Vagina (tissue), 2 donors: ENCODE measurements at places on chromosomes 11 and 22. TPM values are rescaled to one million over a fixed set of nuclear protein-coding genes. Genes with fewer than 3 reads are reported as not detected.

Gene MYRF
- total RNA-seq: 0.25 TPM

Gene ZDHHC24
- total RNA-seq: 16.5 TPM

Gene TSPAN4
- 99.0 TPM for total RNA-seq

Gene OR52A1
- not detected for total RNA-seq

Gene A4GALT
- 35.6 TPM for total RNA-seq

Gene FXYD2
- total RNA-seq: 2.7 TPM

Gene RBMXL2
- total RNA-seq: not detected

Gene JAML
- total RNA-seq: 17.2 TPM

DNA sequence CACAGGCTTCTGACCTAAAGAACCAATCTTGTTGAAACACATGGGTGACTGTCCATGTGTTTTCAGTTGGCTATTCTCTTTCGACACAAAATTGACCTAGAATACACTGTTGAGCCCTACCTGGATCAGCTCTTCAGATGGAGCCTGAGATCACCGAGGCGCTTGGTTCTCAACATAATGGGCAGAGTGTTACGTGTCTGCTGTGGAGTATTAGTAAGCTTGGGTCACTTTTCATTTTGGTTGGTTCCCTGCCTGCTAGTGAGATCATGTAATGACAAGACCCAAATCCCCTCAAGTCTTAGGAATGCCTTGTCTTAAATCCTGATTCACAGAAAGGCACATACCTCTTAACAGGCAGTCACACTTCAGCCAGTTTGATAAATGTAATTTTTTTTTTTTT is 8.7 kb downstream of the MED19 start:
- H3K4me3 ChIP-seq: no peak overlapping the region
- no peaks in the 10 kb centered on the region for H3K27me3 ChIP-seq
- no peak for DNase-seq
- peaks cover 56% of the 10 kb centered on the region for H3K36me3 ChIP-seq
- peaks cover 3% of the 10 kb centered on the region for H3K4me1 ChIP-seq

GRCh38 chr11:11960687-11961086 is 47.7 kb downstream of the DKK3 start:
- no peak overlapping the region for H3K27ac ChIP-seq
- H3K4me3 ChIP-seq: no peak overlapping the region
- no peak for DNase-seq
- H3K36me3 ChIP-seq: no peaks in the 10 kb centered on the region
- no peaks in the 10 kb centered on the region for H3K27me3 ChIP-seq

- H3K4me3 ChIP-seq: no peak overlapping the region
- no peaks in the 10 kb centered on the region for H3K27me3 ChIP-seq
- H3K4me1 ChIP-seq: peaks cover 28% of the 10 kb centered on the region
- DNase-seq: no peak
Measured at GRCh38 chr11:126109941-126110731, 47.5 kb upstream of the CDON start.

DNA sequence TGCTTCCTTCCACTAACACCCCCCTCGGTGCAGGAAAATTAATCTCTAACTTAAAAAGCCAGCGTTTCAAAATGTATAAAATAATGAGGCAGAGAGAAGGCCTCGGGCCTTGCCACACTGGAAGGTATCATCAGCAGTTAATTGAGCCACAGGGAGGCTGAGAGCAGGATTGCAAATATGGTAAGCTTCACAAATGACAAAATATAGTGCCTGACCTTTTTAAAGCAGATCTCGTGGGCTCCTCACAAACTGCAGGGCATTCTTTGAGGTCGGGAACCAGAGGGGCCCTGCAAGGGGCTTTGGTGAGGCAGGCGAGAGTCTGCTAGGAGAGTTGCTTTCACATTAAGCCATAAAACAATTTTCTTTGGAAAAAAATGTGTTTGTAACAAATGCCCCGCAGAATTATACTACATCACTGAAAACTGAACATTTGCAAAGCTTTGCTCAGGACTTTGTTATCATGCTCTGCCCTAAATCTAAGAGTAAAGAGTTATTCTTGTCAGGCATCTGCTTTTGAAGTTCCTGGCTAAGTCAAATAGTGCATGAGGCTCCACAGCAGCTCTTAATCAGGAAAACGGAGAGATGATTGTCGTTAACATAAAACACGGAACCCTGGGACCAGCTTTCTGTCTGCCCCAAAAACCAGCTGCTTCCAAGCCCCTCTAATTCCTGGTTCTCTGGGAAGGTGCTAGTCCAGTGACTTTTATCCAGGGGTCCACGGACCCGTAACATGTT is 61.4 kb upstream of the SYT13 start:
- no peaks in the 10 kb centered on the region for H3K36me3 ChIP-seq
- H3K27me3 ChIP-seq: no peaks in the 10 kb centered on the region
- H3K27ac ChIP-seq: no peak overlapping the region
- DNase-seq: no peak
- no peaks in the 10 kb centered on the region for H3K4me1 ChIP-seq

DNA sequence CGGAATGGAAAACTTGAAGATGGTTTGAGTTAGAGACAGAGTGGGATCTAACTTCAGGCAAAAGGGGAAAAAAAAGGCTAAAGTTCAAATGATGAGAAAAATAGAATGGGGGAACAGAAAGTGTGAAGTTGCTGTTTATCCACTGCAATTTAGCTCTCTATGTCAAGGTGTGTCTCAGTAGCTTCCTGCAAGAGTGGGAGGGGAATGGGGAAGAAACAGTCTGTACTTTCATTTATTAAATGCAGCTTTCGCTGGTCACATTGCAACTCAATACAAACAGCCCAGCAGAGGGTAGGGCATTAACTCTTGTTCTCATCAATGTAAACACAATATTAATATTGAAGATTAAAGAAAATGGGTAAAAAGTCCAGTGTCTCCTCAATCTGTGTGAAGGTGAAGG is 214.7 kb upstream of the SYN3 start:
- no peaks in the 10 kb centered on the region for H3K4me1 ChIP-seq
- H3K4me3 ChIP-seq: no peak overlapping the region

GRCh38 chr11:4808476-4808875 is 4.3 kb upstream of the OR52R1 start:
- H3K36me3 ChIP-seq: no peaks in the 10 kb centered on the region
- no peak for DNase-seq
- no peak overlapping the region for H3K4me3 ChIP-seq
- no peaks in the 10 kb centered on the region for H3K27me3 ChIP-seq
- no peak overlapping the region for H3K27ac ChIP-seq

DNA sequence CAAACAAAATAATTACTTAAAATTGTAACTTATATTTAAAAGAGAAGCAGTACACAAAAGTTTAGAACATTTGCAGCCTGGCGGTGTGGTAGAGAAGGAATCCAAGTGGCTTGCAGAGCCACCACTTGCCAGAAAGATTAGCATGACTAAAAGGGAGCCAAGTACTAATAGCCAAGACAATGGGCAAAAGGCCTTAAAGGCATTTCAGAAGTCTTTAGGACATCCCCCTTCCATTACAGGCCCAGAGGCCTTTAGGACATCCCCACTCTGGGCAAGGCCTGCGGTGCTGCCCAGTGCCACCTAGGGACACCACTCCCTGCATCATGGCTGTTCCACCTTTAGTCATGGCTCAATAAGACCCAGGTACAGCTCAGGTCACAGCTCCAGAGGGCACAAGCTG is 32.4 kb downstream of the TMEM225 start:
- H3K27ac ChIP-seq: no peak overlapping the region
- DNase-seq: no peak
- H3K4me1 ChIP-seq: no peaks in the 10 kb centered on the region
- H3K36me3 ChIP-seq: no peaks in the 10 kb centered on the region
- no peaks in the 10 kb centered on the region for H3K27me3 ChIP-seq

DNA sequence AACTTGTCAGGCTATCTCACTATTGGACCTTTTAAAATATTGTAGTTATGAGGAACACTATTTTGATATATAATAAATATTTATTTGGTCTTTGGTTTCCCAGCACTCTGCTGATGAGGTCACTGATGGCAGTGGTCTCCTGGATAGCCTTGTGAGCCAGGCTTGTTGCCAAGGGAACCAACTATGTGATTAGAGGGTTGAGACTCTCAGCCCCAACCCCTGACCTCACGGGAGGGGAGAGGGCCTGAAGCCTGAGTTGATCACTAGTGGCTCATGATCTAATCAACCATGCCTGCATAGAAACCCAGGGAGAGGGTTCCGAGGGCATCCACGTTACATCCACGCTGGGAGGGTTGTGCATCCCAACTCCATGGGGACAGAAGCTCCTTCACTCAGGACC is 10.8 kb downstream of the PANX1 start:
- H3K4me1 ChIP-seq: peaks cover 50% of the 10 kb centered on the region
- DNase-seq: no peak
- no peak overlapping the region for H3K4me3 ChIP-seq
- H3K36me3 ChIP-seq: no peaks in the 10 kb centered on the region
- no peak overlapping the region for H3K27ac ChIP-seq

DNA sequence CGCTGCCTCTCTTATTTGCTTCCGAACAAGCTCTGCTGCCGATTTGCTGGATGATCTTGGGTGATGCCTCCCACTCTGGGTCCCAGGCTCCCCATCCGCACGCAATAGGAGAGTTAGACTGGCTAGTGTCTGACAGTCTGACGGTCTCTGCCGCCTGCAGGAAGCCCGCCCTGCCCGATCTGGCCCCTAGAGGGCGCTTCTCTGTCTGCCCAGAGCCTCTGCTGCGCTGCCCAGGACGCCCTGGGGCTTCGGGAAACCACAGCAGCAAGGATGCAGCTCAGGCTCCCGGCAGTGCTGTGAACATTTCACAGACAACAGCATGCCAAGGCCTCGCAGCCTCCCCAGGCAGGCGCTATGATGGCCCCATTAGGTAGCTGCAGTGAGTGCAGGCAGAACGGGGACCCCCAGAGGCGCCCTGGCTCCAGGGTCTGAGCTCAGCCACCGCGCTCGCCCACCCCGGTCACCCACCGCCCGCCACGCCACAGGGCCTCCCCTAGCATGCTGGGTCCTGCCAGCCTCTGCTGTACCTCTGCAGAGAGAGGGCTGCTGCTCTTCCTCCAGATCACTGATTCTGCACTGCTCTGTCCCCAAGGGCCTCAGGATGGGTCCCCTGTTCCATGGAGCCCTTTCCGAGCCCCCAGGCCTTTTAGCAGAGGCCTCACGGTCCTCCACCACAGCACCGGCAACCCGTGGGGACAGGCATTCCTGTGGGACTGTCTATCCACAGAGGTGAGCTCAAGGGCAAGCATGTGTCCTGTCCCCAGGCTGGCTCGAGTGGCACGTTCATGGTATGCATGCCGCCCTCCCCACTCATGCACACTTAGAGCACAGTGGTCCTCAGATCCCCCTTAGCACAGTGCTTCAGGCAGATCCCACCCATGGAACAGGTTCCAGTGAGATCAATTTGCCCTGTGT is 4.3 kb upstream of the BAIAP2L2 start:
- no peak overlapping the region for H3K27ac ChIP-seq
- no peak for DNase-seq
- no peaks in the 10 kb centered on the region for H3K27me3 ChIP-seq
- no peak overlapping the region for H3K4me3 ChIP-seq
- H3K4me1 ChIP-seq: peaks cover 5% of the 10 kb centered on the region

GRCh38 chr11:77557553-77557952 is 32.2 kb upstream of the AQP11 start:
- H3K27me3 ChIP-seq: no peaks in the 10 kb centered on the region
- H3K4me1 ChIP-seq: peaks cover 6% of the 10 kb centered on the region
- no peak overlapping the region for H3K27ac ChIP-seq
- no peak for DNase-seq
- no peaks in the 10 kb centered on the region for H3K36me3 ChIP-seq
- no peak overlapping the region for H3K4me3 ChIP-seq

GRCh38 chr11:118913411-118914125 is 12.2 kb downstream of the BCL9L start:
- no peaks in the 10 kb centered on the region for H3K36me3 ChIP-seq
- H3K4me3 ChIP-seq: peak overlapping the region; percentile 60
- peaks cover 100% of the 10 kb centered on the region for H3K4me1 ChIP-seq
- DNase-seq: no peak
- H3K27ac ChIP-seq: peak overlapping the region; percentile 96

- H3K27ac ChIP-seq: no peak overlapping the region
- DNase-seq: no peak
- H3K4me3 ChIP-seq: no peak overlapping the region
Measured at GRCh38 chr11:14927146-14927545, 35.1 kb upstream of the CYP2R1 start.

- H3K27me3 ChIP-seq: no peaks in the 10 kb centered on the region
- H3K27ac ChIP-seq: no peak overlapping the region
- no peak for DNase-seq
- H3K4me3 ChIP-seq: no peak overlapping the region
Measured at GRCh38 chr22:18992543-18993198, 56.6 kb upstream of the PRODH start.

- H3K4me3 ChIP-seq: no peak overlapping the region
- H3K27ac ChIP-seq: no peak overlapping the region
- H3K4me1 ChIP-seq: no peaks in the 10 kb centered on the region
Measured at GRCh38 chr11:126776119-126776518, 224.5 kb downstream of the KIRREL3 start.
